ENCODE measurements at places on chromosomes 16 and 17.

DNA sequence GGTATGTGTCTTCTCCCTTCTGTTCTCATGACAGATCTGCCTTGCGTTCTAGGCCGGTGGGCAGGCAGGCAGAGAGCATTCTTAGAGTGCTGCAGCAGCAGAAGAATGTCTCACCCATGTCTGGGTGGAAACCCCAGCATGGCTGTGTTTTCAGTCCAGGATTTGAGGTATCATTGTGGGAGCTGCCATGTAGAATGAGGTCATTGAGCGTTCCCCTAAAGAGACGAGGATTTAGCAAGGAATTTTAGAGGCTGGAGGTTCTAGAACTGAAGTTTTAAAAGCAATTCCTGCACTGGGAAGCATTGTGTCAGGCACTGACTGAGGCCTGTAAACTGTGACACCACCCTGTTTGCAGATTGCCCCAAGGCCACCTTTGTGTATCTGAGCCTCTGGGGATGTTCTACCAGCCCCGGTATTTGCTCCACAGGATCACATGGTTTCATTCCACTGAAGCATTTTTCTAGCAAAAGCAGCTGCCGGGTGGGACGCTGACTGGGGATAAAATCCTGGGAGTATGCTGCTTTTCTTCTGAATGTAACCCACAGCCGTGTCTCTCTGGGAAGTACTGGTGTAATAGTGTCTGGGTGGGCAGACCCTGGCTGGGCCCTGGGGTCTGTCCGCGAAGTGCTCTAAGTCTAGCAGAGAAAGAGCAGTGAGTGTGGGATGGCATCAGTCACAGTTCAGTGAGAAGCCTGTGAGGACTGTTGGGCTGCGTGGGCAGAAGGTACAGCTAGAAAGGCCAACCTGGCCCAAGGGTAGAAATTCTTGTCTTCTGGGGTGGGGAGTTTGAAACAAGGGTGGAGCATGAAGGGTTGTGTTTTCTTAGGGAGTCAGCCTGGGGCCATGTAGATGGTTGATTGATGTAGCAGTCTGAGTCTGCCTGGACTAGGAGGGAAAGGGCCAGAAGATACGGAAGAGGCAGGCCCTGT is 30.2 kb downstream of the PLCD3 start:
- no peak for DNase-seq

- no peak for DNase-seq
Measured at GRCh38 chr16:85057948-85058347, 30.4 kb downstream of the KIAA0513 start.

DNA sequence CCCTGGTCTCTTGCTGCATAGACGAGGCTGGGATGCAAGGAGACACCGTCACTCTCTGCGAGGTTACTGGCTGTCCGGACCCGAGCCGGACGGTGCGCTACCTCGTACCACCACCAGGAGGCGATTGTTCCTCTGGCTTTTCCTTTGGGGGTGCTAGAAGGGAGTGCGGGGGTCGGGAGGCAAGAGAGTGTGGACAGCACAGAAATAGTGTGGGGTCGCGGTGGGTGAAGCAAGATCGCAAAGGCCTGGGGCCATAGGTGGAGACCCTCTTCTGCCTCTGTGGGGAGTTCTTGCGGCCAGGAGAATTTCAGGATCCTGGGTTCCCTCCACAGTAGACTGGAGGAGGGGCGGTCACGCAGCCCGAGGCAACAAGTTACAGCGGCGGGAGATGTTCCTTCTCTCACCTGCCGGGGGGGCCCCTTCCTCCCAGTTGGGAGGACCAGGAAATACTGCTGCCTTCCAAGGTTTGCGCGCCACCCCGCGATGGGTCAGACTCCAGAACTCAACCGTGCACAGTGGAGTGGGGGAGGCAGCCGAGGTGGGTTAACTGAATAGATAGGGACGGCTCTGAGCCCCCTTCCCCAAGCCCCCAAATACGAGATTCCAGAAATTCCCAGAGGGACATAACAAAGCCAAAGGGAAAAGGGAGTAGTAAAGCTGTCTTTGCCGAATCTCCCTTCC is 6.9 kb downstream of the PHOSPHO1 start:
- DNase-seq = no peak

DNA sequence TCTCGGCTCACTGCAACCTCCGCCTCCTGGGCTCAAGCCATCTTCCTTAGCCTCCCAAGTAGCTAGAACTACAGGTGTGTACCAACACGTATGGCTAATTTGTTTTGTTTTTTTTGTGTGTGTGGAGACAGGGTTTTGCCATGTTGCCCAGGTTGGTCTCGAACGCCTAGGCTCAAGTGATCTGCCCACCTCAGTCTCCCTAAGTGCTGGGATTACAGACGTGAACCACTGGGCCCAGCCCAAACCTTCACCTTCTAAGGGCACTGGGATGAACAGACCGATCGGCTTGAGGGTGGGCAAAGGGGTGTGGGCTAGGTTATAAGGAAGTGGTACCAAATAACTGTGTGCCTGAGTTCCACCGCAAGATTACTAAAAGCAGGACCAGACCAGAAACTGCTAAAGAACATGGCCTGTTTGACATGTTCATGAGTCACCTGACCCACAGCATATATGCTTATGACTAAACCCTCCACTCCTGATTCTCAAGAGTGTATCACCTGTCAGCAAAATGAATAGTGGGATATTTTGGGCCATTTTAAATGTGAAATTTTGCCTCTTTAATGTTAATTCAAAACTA is 8.1 kb downstream of the TMEM97 start:
- DNase-seq = no peak

DNA sequence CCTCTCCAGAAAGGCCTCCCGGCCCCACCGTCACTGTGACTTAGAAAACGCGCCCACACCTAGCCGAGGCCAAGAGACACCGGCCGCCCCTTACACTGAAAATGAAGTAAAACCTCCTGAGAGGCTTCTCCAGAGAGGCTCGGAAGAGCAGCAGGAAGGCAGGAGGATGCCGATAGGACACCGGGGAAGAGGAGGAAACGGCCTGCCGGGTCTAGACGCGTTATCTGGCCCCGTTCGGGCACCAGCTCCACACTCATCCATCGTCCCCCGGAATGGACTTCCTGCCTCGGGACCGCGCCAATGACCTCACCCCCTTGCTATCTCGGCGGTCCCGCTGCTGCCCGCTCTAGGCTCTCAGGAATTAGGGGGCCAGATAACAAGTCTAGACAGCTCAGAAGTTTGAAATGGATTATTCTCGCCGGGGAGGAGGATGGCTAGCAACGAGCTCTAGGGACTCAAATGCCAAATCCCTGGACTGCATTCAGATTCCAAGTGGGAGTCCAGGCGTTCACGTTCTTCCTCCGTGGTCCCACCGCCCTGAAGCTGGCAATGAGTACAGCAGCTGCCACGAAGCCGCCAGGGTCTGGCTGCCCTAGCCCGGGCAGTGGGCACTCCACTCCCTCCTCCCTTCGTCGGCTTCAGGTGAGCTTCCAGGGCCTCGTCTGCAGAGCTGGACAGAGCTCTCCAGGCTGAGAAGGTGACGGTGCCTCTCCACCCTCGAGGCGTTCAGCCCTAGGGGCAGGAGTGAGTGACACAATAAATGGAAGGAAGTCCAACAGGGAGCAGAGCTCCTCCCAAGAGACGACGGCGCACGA is 350.9 kb downstream of the FOXL1 start:
- no peak for DNase-seq

GRCh38 chr16:79469999-79470398 is 130.5 kb downstream of the MAF start:
- no peak for DNase-seq

DNA sequence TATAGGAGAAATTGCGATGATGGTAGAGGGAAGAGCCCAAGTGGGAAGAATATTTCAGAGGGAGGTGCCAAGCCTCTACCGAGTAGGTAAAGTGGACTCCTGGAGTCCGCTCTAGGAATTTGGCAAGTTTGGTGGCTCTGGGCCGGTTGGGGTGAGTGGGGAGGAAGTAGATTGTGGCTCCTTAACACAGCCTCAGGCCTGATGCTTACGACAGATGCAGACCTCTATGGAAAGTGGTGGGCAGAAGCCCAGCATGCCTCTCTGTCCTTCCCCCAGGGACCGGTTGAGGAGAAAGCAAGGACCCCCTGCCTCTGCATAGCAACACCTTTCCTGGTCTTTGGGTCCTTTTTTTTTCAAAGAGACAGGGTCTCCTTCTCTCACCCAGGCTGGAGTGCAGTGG is 55.9 kb upstream of the SIAH1 start:
- no peak for DNase-seq

- no peak for DNase-seq
Measured at GRCh38 chr17:7019839-7020519, 2.9 kb upstream of the BCL6B start.

All from cortex of kidney (tissue), 1 donor.